Chondrocyte (in vitro differentiated cells): ENCODE measurements at places on chromosomes 2 and 18.

DNA sequence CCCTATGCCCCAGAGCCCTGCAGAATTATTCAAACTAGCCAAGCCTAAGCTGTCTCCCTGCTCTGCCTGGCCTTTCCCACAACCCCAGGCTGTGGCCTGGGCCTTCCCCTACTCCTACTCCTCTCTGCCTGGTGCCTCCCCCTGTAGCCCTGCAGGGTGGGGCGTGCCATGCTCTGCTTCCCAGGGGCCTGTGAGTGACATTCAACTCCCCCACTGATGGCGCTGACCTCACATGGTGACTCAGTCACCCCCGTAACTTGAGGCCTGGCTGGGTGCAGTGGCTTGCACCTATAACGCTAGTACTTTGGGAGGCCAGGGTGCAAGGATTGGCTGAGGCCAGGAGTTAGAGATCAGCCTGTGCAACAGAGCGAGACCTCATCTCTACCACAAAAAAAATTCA is 60.6 kb downstream of the KIF1A start:
- no peak for DNase-seq

GRCh38 chr2:20977520-20978180 is 66.2 kb downstream of the APOB start:
- DNase-seq = no peak

DNA sequence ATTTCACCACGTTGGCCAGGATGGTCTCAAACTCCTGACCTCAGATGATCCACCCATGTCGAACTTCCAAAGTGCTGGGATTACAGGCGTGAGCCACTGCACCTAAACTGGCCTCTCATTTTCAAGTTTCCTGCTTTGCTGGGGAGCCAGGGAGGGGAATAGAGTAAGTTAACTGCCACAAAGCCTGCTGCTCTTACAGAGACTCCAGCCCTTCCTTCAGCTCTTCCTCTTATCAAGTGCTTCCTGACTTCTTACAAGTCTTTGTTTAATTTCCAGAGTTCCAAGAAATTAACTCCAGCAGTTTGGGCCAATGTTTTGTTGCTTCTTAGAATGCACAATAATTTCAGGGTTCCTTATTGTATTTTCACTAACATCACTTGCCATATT is 24.3 kb upstream of the UBE2F start:
- no peak for DNase-seq

DNA sequence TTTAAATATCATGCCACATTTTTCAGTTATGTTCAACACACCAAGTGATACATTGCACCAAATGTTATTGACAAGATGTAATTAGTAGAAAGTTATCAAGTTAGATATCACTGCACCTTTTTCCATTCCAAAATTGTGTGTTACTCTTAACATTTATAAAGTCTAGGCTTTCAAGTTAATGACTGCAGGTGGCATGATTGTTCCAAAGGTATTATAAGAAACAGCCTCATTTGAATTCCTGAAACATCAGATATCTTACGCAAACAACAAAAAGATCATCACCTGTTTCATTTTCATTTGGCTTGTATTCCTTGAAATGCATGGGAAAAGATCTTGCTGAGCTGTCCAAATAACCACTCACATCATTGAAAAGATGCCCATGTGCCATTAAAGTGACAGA is 1528.2 kb upstream of the ZEB2 start:
- DNase-seq = no peak

DNA sequence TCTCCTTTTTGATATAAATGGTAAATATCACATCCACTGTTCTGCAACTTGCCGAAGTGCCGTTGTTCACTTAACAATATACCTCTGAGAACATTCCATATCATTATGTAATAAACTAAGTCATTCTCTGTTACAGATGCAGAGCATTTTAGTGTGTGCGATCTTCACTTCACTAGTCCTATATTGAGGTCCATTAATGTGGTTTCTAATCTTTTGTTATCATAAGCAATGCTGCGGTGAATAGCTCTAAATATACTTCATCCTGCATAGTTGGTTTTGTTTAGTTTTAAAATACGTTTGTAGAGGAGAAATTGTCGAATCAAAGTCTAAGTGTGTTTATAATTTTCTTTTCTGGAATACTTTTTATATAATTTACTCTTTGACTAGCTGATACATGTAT is 280.3 kb upstream of the TRIB2 start:
- DNase-seq = no peak

DNA sequence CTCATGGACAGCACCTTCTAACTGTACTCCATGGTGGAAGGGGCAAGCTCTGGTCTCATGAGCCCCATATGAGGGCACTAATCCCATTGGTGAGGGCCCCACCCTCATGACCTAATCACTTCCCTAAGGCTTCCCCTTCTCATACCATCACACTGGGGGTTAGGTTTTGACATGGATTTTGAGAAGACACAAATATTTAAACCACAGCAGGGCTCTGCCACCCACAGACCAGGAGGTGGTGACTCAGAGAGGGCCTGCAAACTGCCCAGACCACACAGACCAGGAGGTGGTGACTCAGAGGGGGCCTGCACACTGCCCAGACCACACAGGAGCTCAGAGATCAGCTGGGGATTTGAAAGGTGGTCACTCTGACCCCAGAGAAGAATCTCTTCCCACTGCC is 222.0 kb downstream of the KLHL29 start:
- DNase-seq = peak; percentile 32

DNA sequence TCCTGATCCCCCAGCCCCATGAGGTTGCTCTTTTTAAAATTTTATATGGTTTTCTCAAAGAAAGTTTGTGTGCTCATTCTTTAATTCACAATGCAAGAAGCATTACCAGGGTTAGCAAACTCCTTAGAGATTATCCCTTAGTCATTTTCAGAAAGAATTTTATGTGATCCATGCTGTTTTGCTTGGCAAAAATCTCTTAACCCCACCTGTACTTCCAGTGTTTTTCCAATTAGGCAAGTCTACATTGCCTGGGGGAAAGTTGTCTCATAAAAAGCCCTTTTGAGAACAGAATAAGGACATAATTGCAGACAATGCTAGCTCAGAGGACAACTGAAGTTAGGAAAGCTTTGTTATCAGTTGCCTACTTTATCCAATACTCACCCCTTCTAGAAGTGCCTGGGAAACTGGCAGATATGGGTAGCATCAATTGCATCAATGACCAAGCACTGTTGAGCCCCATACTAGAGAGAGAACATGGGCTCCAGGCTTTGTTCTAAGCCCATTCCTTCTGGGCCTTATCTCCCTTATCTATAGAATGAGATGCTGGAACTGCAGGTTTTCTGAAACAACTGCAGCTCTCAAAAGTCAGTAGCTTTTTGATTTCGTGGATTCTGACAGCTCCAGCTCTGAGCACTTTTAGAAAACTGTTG is 265.9 kb upstream of the SPHKAP start:
- DNase-seq = no peak

- no peak for DNase-seq
These were observed 63.3 kb downstream of the SUCLG1 start for GRCh38 chr2:84395820-84396219.

DNA sequence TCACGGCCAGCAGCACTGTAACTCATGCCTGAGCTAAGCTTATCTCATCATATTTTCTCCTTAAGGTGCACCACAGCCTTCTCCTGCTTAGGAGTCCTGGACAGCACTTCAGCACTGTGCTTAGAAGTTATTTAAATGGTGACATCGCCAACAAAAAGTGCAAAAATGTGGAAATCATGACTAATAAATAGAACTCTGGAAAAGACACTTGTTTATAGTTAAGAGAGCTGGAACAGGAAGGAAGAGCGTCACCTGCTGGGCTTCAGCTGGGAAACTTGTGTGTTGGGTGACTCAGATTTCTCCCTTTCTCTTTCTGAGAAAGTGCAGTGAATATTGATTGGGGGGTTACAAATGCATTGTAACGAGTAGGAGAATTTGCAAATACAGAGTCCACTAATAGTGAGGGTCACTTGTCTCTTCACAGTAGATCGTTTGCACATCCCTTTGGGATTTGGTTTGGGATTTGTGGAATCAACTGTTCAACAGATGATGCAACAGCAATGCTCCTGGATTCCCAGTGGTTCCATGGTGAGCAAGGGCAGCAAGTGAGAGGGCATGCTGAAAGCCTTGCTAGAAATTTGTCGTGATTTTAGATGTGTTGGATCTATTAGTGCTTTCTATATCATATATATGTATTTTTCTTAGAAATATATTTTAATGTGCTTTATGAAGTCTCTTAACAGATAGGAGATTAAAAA is 84.2 kb downstream of the DOK6 start:
- DNase-seq = no peak

DNA sequence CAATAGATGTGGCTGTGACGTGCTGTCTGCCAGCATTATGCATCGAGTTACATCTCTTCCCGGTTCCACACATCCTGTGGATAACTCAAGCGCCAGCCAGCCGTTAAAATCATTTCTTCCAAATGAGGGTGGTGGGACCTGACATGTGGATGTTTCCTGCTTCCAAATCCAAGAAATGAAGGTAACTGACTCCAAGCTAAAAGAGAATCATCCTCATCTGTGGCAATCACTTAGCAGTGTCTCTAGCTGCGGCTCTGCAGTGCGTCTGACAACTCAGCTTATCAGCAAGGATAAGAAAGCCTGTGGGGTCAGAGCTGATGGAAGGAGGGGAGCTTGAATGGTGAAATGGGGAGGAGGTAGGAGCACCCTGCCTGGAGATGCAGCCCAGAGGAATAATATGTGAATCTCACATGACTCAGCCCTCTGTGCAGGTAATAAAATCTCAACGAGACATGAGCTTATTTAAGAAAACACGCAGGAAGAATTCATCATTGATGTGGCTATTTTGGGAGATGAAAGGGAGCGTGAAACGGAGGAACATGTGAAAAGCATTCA is 382.2 kb upstream of the TRIB2 start:
- no peak for DNase-seq

- no peak for DNase-seq
These were observed 66.6 kb upstream of the WIPF1 start for GRCh38 chr2:174664084-174664759.

DNA sequence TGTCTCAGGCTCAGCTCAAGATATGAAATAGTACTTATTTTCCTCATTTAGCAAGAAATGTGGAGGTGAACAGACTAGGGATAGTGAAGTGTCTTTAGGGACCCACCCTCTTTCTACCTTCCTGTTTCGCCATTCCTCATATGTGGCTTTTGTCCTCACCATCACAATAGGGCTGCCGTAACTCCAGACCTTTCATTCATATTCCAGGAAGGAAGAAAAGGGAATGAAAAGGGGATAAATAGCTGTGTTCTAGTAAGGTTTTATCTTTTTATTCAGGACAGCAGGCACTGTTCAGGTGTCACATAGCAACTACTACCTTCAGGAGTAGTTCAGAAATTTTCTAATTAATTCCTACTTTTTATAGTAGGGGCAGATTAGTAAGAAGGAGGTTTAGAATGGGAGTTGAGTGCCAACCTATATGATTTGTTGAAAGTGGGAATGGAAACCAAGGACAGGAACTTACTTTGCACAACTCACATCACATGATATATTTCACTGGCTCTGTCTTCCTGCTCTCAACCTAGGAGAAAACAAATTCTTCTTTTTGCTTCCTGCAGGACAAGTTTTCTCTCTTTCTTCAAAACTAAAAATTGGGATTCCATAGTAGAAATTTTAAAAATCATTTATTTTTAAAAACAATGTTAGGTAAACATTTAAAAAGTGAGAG is 36.0 kb upstream of the HDAC4 start:
- DNase-seq = no peak

DNA sequence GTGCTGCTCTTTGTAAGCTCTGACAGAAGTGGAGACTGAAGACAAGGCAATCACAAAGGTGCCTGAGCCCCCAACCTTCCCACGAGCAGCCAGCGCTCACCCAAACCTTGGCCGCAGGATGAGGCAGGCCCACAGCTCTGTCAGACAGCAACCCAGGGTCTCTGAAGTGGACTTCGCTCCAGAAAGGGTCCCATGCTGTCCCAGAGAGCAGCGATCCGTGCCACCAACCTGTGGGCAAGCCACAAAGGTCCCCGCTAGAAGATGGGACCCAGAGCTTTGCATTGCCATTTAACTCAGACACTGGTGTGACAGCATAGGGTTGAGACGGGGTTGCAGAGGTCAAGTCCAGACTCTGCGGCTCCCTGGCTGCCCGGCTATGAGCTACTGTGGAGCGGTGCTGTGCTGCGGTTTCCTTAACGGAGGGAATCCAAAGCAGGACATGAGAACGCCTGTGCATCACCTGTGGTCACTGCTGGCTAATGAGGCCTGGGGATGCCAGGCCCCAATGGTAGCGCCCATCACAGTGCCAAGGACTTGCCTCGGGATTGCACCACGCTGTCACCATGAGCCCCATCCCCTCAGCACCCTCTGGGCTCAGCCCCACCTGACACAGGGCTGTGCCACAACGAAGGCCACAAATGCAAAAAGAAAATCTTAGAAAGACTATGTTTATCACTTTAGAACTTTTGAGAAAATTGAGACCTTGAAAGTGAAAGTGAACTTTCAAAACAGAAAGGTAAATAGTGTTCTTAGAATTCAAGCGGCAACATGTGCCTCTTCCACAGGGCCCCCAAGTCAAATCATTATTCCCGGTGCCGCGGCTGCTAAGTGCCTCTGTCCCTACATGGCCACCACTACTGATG is 103.4 kb downstream of the HDAC4 start:
- peak; percentile 63 for DNase-seq

- DNase-seq = peak; percentile 54
These were observed 153.3 kb downstream of the ZNF236 start for GRCh38 chr18:76975577-76976110.

DNA sequence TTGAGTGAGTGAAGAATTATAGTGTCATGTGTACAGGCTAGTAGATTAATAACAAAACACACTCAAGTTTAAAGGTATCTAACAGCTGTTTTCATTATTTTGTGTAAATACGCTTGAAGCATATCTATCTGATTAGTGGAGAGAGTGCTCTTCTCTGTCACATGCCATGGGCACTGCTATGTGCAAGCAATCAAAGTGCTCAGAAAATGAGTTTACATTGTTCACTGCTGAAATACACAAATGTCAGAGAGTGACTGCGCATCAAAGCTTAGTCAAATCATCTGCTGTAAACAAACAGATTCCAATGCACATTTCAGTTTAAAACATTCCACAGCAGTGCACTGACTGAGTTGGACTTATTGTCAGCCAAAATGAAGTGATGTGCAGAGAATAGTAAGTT is 423.4 kb downstream of the ZEB2 start:
- no peak for DNase-seq

DNA sequence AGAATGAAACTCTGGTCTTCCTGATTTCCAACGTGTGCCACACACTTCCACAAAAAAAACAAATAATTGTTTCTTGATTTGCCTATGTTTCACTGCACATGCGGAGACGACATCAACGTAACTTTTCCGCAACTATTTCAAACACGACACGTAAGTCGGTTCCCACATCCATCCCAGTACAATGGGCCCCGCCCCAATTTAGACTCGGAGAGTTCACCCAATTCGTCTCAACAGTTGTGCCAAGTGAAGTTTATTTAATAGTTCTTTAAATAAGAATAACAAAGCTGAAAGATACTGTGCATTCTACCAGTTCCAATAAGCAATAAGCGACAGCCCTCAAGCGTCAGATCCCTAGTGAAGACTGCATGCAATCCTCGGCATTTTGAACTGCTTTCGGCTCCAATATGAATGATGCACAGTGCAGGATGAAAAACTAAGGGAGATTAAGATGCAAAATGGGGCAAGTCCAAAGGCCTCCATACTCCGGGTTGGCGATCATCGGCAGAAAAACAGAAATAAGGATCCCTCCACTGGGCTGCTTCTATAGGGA is 664 bp downstream of the CCT4 start:
- DNase-seq = no peak

- no peak for DNase-seq
These were observed 61.8 kb downstream of the CAB39 start for GRCh38 chr2:230774348-230774951.
